Vagina (tissue), 2 donors: ENCODE measurements at places on chromosomes 12 and 14.

DNA sequence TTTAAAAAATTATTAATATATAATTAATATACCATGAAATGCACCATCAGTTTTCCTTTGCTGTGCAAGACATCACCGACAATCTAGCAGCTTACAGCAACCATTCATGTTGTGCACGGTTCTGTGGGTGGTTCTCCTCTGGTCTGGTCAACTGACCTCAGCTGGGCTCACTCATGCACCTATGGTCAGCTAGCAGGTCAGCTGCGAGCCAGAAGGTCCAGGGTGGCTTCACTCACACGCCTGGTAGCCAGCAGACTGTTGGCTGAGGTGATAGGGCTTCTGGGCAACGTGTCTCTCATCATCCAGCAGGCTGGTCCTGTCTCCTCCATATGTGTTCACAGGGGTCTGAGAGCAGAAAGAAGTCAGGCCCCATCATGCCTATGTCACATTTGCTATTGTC, 210.4 kb downstream of the KIF26A start:
- DNase-seq, result no peak

- no peak for DNase-seq
These were observed 80.4 kb downstream of the PTCSC3 start for GRCh38 chr14:36096090-36096489.

- no peak for DNase-seq
These were observed 73.2 kb downstream of the SUSD6 start for GRCh38 chr14:69684461-69685217.

- no peak for DNase-seq
These were observed 131.1 kb upstream of the SLC38A2 start for GRCh38 chr12:46503637-46504175.

DNA sequence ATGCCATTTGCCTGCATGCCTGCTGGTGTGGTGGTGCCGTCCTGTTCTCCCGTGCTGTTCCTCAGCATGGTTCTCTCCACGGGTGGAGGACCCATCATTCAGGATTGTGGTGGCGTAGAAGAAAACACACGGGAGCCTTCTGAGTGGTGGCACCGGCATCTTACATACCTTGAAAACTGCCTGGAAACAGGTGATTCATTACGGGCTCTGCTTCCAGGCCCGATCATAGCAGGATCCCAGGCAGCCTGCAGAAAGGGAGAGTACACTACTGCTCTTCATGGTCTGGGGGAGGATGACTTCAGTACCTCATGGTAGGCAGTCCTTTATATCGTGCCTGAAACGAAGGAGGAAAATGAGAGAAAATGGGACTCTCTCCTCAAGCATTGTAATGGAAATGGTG, 66.6 kb upstream of the KCNA5 start:
- no peak for DNase-seq

DNA sequence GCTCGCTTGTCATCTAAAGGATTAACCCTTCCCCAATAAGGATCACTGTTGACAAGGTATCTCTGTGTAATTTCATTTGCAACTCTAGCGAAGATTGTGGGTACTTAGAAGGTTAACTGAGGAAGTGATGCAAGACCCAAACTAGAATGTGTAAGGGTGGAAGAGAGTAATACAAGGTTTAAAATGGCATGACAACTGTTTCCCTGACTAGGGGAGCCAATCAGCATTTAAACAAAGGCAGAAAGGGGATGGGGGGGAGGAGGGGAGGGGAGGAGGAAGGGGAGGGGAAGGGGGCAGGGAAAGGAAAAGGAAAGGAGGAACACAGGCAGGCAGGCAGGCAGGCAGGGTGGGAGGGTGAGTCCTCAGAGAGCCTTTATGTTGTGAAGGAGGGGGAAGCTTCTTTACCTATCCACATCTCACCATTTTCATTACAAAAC, 31.1 kb downstream of the NRDE2 start:
- DNase-seq, result no peak

- DNase-seq, result no peak
These were observed 416.8 kb downstream of the ETNK1 start for GRCh38 chr12:23041774-23042173.

- DNase-seq, result no peak
These were observed 31.5 kb downstream of the EPS8 start for GRCh38 chr12:15757553-15758255.

DNA sequence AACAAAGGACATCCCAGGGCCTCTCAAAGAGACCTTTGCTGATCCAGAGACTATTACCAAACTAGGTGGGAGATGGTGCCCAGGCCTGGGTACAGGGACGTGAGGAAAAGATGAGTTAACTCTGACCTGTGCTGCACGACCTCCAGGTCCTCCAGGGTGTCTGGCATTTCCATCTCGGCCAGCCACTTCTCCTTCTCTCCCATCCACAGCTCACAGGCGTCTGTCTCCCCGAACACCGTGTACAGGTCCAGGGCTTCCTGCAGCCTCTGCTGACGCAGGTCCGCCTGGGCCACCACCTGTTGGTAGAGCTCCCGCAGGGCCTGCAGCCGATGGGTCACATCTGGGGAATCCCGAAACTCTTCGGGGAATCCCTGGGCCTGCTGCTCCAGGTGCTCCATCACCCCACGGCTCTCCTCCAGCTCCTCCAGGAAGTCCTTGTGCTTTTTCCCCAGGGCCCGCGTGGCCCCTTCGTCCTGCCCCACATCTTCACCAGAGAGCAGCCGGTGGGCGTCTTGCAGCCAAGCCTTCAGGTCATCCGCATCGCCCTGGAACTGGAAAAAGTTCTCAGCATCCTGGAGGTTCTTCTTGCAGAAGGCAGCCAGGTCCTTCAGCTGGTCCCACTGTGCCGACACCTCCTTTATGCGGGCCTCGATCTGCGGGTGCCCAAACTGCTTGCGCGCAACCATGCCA, 86.7 kb downstream of the SPTB start:
- no peak for DNase-seq

- no peak for DNase-seq
These were observed 88.2 kb downstream of the CHGA start for GRCh38 chr14:93011141-93011529.

DNA sequence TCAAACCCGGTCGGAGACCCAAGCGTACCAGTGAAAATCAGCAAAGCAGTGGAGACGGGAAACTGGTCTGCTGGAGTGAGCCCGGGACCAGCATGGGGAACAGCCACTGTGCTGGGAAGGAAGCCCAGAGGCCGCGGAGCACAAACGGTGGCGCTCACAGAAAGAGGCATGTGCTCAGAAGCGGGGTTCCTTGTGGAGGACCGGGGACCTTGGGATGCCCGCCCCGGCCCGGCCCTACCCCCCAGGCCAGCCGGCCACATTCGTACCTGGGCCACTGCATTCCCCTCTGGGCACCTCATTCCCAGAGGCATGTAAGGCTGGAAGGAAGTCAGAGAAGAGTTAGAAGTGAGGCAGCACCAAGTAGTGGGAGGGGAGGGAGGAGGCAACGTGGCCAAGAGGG, 79.3 kb downstream of the RFLNA start:
- DNase-seq, result no peak

GRCh38 chr12:26732005-26732908, 100.7 kb downstream of the ITPR2 start:
- DNase-seq, result no peak

- DNase-seq, result no peak
These were observed 174.8 kb upstream of the CDKN3 start for GRCh38 chr14:54221971-54222370.

- no peak for DNase-seq
These were observed 1337.4 kb downstream of the FSCB start for GRCh38 chr14:43169722-43170121.

GRCh38 chr12:113820309-113820708, 145.8 kb downstream of the RBM19 start:
- no peak for DNase-seq

DNA sequence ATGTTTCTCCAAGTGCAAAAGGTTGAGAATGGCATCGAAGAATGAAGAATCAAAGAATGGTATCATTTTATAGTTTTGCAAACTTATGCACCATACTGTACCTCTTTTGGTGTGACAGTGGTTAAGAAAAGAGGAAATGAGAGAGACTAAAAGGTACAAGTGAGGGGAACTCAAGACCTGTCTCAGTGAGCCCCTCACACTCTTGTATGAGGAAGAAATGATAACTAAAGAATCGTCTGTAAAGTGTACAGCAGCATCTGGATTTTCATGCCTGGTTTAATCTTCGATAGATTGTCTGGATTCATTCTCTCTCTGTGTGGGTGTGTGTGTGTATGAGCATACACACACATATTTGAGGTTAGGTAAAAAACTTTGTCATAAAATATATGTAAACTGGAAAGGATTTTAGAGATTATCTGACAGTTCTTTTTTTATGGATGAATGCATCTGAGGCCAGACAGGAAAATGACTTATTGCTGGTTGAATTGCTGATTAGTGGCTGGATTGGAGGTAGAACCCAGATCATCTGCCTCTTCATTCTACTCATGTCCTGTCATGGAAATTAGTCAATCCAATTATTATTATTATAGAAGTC, 16.0 kb upstream of the SLC38A2 start:
- DNase-seq, result no peak

DNA sequence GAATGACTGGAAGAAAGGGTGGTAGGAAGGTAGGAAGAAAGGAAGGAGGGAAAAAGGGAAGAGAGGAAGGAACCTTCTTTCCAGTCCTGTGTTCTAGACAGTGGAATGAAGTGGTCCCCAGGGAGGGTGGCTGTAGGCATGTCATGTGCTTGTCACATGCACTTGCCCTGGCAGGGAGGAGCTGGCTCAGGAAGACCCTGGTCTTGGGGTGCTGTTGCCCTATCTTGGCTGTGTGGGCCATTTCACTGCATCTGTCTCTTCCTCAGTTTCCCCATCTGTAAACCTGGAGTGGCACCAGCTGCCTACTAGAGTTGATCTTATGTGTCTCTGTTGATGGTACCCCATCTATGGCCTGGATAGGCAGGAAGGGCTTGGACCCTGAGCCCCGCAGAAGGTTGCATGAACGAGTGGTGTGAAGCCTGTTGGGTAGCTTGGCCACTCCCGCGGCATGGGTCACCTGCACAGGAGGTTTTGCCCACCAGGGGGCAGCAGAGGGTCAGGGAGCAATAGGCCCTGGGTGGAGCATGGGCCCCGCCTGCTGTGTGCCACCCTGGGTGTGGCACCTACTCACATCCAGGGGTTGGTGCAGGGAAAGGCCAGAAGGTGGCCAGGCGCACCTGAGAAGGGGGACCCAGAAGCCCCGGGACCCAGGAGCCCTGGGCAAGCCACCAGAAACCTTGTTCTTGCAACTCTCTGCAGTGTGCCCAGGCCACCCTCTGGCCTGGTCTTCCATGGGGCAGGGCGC, 25.1 kb downstream of the MEG3 start:
- DNase-seq, result no peak

GRCh38 chr12:45354399-45354798, 138.5 kb downstream of the ANO6 start:
- DNase-seq, result no peak

- DNase-seq, result no peak
These were observed 23.1 kb downstream of the AEBP2 start for GRCh38 chr12:19462406-19462805.

GRCh38 chr14:71296184-71296583, 388.9 kb downstream of the PCNX1 start:
- DNase-seq, result no peak

GRCh38 chr12:52123487-52124186, 44.1 kb downstream of the SMIM41 start:
- DNase-seq, result no peak

- no peak for DNase-seq
These were observed 2.4 kb upstream of the KRT7 start for GRCh38 chr12:52230364-52231281.

DNA sequence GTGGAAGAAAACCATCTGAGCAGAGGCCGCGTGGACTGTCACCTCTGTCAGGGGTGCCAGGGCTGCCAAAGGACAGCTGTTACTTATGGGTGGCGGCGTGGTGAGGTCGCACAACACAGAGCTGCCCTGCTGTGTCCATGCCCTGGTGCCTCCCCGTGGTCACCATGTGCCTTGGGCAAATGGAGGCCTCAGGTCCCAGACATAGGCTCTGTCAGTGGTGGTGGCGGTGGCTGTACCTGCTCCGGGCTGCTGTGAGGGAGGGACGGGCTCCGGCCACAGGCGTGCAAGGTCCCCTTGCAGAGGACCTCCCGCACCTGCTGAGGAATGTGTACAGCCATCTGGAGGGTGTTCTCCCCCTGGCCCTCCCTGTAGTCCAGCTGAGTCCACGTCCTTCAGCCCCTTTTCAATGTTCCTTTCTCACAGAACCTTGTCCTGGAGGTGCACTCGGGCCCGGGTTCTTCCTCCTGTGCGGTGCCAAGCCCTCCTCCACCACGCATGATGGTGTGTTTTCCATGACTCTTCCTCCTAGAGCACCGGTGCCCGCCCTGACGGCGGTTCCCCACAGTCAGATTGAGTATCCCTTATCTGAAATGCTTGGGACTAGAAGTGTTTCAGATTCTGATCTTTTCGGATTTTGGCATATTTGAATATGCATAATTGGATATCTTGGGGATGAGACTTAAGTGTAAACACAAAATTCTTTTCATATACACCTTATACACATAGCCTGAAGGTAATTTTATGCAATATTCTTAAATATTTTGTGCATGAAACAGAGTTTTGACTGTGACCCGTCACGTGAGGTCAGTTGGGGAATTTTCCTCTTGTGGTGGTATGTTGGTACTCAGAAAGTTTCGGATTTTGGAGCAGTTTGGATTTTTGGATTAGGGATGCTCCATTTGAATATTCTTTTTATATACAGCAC, 49.8 kb downstream of the TRAF3 start:
- DNase-seq, result no peak

DNA sequence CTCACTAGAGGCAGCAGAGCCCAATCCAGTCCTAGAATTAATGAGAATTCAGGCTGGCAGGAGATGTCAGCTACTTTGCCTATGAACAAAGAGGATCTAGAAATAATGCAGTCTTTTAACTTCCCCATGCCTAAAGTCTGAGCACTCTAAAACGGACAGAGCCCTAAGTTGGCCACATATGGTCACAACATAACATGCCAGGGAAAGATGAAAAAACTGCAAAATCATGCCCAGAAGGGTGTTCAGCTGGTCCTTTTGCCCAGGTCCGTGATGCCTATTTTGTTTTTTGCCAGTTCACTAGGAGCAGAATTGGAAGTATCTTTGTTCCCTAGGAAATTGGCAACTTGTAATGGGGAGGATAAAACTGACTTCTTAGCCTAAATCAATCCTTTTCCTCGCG, 20.3 kb upstream of the LMNTD1 start:
- DNase-seq, result no peak
